ENCODE measurements at places on chromosomes 7 and 10.

GRCh38 chr10:60896810-60897209 is 47.2 kb downstream of the RHOBTB1 start:
- DNase-seq, result no peak

- no peak for DNase-seq
Observed at GRCh38 chr7:108408296-108408991, 47.8 kb downstream of the NRCAM start.

DNA sequence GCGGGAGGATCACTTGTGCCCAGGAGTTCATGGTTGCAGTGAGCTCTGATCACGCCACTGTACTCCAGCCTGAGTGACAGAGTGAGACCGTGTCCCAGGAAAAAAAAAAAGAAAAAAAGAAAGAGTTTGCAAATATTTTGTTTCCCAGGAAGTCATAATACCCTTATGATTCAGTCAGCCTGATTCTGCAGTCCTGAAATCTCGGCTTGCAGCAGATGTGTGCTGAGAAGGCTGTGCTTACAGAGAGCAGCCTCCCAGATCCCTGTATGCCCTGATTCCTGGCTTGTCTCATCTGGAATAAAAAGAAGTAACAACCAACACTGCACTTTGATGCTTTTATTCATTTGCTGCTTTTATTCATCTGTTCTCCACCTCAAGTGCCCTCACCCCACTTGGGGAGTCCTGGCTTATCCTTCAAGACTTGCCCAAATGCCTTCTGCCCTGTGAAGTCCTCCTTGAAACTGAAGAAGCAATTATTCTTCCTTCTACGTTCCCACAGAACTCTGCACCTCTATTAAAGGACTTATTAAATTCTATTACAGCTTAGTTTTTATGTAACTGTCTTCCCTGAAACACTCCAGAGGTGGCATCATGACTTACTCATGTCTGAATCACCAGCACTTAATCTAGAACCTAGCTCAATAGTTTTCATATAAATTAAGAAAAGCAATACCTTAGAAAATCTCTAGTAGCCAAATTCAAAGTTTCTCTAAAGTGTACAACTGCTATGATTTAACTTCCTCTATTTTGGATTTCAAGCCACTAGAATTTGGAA is 27.7 kb upstream of the BPGM start:
- DNase-seq, result no peak

DNA sequence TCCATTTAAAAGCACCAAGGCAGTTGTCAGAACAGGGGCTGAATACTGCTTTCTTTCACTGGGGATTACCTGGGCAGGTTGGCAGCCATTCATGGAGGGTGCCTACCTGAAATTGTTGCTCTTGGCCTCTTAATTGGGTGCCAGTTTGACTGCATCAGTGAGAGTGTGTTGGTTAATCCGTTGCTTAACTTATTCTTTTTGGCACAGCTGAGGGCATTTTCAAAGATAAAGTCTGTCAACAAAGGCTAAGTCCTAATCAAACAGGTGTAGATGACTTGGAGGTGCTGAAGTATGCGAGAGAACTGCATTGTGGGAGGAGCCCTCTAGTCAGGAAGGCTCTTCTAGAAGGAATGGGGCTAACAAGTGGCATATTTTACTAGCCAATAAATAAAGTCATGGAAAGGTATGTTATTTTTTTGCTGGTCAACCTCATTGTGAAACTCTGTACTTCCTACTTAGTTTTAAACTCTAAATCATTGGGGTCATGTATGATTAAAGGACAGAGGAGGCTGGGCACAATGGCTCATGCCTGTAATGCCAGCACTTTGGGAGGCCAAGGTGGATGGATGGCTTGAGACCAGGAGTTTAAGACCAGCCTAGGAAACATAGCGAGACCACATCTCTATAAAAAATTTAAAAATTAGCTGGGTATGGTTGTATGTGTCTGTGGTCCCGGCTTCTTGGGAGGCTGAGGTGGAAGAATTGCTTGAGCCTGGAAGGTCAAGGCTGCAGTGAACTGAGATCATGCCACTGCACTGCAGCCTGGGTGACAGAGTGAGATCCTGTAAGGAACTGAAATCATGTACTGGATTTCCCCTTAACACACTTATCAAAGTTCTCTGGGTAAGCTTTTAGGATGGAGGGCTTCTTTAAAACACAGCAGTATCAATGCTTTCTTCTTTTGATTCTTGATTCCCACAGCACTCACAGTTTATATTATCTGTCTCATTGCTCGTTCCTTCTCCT is 134.1 kb downstream of the LRMDA start:
- no peak for DNase-seq

- no peak for DNase-seq
Observed at GRCh38 chr7:47521816-47522561, 59.9 kb downstream of the TNS3 start.

GRCh38 chr7:116231949-116232348 is 21.6 kb downstream of the TES start:
- DNase-seq, result no peak

DNA sequence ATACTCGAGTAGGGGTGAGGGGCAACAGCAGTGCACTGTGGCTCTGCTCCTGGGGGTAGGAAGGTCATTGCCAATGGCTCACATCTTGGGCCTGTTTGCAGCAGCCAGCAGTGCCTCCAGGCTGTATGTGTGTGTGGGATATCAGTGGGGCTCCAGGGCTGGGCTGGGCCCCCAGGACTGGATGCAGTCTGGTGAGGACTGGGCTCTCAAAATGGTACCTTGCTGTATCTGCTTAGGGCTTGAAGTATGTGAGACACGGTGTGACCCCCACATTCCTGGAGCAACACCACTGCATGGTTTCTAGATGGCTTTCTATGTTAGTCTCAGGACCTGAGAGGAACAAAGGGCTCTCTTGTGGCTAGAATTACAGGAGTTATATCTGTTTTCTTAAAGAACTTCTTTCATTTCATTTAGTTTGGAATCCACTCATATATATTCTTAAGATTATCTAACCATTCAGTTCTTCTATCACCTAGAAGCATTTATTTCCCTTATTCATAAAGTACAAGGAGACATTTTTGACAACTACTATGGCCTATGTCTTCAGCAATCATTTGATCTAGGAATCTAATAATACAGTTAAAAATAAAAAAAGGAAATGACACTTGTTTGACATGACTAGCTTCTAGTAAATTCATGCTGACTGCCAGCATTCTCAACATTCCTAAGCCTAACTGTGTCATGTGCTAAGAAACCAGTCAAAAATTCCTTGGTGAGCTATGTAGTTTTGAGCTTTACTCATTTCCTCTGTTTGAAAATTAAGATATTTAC is 443.2 kb upstream of the SEMA3A start:
- DNase-seq, result peak; percentile 9

GRCh38 chr10:113124724-113125123 is 174.7 kb downstream of the TCF7L2 start:
- DNase-seq, result no peak

GRCh38 chr10:123429706-123430221 is 236.4 kb upstream of the GPR26 start:
- no peak for DNase-seq

DNA sequence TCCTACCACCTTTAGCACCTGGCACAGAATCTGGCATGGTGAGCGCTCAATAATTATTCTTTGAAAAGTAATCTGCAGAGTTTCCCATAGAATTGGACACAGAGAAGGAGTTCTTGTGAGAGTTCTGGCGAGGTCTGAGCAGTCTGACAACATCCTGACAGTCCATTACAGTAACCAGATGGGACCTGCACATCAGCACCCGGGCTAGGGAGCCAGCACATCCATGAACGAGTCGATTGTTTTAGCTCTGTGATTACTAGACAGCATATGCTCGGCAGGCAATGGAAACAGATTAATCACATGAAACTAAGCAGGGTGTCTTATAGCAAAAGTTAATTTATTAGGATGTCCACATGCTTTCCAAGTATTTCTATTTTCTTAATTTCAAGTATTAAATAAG is 96.7 kb downstream of the SEMA3D start:
- no peak for DNase-seq

GRCh38 chr7:137836541-137836940 is 10.2 kb downstream of the DGKI start:
- DNase-seq, result no peak

- no peak for DNase-seq
Observed at GRCh38 chr7:117308891-117309290, 14.0 kb downstream of the WNT2 start.

GRCh38 chr7:85133560-85133959 is 53.3 kb downstream of the SEMA3D start:
- DNase-seq, result no peak

GRCh38 chr10:97584060-97584797 is at the start of gene HOGA1:
HOGA1 (plus strand) TSS chr10:97584389; CDS start chr10:97584704, 315 bp downstream.
- peak; percentile 52 for DNase-seq

GRCh38 chr7:112876877-112877276 is 86.7 kb upstream of the TMEM168 start:
- no peak for DNase-seq

GRCh38 chr7:135995748-135996147 is 18.6 kb upstream of the MTPN start:
- DNase-seq, result no peak

DNA sequence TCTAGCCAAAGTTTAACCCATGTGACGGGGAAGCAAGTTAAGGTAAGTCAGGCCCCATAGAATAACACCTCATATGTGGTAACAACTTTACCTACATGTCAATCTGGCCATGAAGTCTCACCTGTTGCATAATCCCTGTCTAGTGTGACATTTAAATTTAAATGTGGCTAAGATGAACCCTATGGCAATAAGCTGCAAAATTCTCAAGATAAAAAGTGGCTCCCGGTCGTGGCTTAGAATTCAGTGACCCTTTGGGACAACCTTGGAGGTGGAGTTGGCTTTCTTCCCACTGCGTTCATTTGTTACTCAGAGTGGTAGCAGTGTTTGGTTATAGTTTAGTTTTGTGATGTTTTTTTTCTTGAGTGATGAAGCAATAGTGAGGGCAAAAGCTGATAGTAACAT is 90.6 kb downstream of the ARID5B start:
- DNase-seq, result no peak

- no peak for DNase-seq
Observed at GRCh38 chr7:53600296-53600695, 564.9 kb downstream of the POM121L12 start.

- DNase-seq, result no peak
Observed at GRCh38 chr7:53504914-53505313, 469.5 kb downstream of the POM121L12 start.

DNA sequence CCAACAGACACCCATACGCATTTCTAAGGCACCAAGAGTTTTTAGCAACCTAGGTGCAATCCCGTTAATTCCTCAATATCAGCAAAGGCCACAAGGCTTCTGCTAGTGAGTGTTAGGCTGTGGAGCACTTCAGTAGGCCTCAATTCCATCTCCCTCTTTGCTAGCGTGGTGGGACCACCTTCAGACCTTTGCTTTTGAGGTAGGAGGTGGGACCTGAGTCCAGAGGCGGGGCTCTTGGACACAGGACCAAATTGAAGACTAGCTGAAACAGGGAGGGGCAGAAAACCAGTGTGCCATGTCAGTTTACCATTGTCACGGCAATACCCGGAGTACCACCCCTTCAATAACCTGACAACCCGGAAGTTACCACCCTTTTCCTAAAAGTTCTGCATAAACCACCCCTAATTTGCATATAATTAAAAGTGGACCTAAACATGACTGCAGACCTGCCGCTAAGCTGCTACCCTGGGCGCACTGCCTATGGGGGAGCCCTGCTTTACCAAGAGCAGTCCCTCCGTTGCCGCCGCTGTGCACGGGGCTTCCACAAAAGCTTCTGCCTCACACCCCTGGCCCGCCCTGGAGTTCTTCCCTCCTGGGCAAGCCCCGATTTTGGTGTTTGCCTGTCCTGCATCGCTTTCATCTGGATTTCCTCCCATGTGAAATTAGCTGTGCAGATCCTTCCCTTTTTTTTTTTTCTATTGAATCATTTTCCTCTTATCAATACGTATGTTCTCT is 41.1 kb upstream of the EN2 start:
- no peak for DNase-seq

- DNase-seq, result no peak
Observed at GRCh38 chr7:116528008-116528789, 3.4 kb downstream of the CAV1 start.

DNA sequence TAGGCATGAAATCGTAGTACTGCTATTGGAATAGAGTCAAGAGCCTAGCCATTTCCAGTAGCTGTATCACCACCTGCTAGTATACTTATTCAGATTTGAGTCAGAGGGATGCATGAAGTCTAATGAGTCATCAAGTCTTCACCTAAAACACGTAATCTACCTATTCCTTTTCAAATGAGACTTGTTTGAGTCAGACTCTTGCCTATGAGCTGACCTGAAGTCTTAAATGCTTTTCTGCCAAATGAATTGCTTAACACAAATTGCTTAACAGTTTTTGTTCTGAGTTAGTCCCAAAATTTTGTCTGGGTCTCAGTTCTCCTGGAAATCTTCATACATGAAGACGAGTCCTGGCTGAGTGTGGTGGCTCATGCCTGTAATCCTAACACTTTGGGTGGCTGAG is 165.2 kb downstream of the GNAT3 start:
- DNase-seq, result no peak

DNA sequence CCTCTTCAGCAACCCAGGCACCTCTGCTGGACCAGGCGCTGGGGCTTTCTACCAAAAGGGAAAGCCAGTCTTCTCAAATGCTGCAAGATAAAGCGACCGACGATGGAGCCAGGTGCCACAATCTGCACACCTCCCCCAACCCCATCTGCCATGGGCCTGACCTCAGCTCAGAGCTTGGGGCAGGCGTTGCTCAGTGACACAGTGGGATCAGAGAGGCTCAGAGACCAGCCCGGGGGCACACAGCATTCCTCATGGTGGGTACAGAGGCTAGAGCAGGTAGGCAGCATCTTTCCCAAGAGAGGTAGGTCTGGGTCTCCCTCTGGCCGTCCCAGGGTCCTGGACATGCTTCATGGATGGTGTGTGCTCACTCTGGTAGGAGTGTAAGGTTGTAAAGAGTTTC is 56.3 kb downstream of the ZMIZ1 start:
- no peak for DNase-seq

- DNase-seq, result no peak
Observed at GRCh38 chr7:7422641-7423040, 113.0 kb downstream of the COL28A1 start.

DNA sequence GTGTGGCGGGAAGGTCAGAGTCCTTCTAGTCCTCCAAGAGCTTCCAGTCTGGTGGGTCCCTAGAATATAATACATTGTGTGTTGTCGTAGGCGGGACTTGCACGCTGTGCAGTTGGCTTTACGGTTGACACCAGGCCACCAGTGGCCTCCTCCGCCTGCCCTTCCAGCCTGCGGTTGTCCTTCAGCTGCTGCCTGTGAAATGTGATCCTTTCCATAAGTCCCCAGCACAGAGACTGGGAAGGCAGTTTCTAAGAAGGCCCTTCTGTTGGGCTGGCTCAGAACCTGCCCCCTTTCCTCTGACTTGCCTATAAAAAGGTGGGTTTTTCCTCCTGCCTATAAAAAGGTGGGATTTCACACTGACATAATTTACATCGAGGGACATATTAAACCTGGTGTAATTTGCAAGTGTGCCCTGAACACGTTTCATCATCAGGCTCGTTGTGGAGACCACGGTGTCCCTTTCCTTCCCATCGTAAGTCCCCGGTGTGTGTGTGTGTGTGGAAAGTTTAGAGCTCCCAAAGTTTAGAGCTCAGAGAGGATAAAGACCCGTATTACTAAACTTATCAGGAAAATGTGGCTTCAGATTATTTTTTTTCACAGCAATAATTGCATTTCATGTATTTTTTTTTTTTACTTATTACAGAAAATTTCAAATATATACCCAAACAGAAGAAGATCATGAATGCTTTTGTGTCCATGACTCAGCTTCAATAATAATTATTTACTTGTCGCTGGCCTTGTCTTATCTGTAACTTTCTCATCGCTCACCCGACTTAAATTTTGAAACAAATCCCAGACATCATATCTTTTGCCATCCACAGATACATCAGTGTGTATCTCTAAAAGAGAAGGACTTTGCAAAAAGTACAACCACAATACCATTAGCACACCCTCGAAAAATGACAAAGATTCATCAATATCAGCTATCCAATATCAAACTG is 45.1 kb downstream of the CUX1 start:
- no peak for DNase-seq

- DNase-seq, result no peak
Observed at GRCh38 chr7:362402-363096, 72.6 kb downstream of the FOXL3 start.

Data from WTC11 (cell line).